ENCODE measurements at places on chromosomes 12 and 14.

DNA sequence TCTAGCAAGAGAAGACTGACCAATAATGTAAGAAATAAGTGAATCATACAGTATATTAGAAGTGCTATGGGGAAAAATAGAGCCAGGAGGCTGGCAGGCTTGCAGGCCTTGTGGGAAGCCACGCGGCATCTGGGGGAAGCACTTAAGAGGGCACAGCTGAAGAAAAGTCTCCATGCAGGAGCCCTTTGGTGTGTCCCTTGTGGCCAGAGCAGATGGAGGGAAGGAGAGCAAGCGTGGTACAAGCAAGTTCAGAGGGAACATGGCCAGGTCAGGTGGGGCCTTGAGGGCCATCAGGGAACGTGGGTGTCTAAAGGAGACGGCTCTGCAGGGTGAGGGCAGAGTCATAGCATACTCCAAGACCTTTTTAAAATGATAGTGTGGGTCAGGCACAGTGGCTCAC lies 51.7 kb downstream of the LRRC74A start:
- no peak for DNase-seq

DNA sequence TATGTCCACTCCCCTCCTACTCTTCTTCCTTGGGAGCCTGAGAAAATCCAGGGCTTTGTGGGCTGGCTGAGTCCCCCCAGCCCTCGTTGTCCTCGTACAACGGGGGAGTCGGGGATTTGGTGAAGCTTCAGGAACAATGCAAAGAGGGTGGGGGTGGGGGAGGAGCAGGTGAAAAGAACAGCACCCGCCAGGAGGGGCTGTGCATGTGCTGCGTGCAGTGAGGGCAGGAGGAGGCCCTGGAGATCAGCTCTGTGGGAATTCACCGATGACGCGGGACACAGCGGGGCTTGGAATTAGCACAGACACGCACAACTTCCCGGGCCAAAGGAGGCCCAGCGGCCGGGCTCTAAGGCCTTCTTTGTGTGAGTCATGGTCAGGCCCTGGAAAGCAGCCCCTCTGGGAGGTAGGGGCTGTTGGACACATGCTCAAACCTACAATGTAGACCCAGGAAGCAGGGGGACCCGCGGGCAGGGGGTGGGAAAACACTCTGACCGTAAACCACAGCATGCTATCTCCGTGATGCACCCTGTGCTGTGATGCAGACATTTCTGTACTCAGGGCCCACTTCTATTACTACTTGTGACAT lies 32.8 kb downstream of the RBM19 start:
- no peak for DNase-seq

- no peak for DNase-seq
Observed at GRCh38 chr14:65001723-65002122, 15.0 kb downstream of the FNTB start.

DNA sequence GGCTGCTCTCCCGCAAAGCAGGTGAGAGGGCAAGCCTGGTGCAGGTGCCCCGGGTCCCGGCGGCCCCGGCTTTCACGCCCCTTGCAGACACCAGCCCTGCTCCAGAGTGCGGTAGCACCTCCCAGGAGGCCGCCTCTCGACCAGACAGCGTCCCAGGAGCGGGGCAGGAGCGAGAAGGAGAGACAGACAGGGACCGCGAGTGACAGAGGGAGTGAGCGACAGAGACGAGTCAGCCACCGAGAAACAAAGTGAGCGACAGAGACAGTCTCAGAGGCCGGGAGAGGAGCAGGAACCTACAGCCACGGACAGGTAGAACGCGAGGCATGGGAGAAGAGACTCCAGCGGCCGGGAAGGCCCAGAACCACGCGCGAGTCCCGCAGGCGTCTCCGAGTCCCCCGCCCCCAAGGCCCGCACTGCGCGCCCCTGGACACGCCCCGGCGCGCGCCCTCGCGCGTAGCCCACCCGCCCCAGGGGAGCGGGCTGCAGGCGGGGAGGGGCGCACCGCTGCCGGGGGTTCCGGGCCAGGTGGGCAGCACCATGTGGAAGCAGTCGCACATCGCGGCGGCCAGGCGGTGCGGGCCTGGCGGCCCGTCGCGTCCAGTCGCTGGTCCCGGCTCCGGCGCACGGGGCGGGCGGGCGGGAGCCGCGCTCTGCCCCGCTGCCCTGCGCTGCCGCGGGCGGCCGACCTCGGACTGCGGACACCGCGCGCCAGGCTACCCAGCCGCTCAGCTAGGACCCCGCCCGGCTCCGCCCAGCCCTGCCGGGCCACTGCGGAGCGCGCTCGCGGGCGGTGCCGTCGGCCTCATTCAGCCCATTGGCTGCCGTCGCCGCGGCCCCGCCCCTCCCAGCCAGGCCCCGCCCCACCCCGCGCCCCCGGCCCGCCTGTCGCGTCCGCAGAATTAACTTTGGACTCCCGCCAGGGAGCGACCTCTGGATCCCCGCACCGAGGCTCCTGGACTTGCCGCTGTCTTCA lies at the start of gene AHNAK2:
TSS of gene AHNAK2 (minus strand) at position 694 of the 973 bp plus-strand sequence. CDS start at position 557, 137 bp downstream.
- DNase-seq = no peak

- DNase-seq = no peak
Observed at GRCh38 chr12:129825316-129825715, 78.5 kb downstream of the TMEM132D start.

- DNase-seq = no peak
Observed at GRCh38 chr14:23360496-23360895, 4.5 kb downstream of the EFS start.

- no peak for DNase-seq
Observed at GRCh38 chr12:38431921-38432320, 115.3 kb downstream of the ALG10B start.

GRCh38 chr12:104490186-104490585 lies 33.4 kb downstream of the CHST11 start:
- DNase-seq = no peak

DNA sequence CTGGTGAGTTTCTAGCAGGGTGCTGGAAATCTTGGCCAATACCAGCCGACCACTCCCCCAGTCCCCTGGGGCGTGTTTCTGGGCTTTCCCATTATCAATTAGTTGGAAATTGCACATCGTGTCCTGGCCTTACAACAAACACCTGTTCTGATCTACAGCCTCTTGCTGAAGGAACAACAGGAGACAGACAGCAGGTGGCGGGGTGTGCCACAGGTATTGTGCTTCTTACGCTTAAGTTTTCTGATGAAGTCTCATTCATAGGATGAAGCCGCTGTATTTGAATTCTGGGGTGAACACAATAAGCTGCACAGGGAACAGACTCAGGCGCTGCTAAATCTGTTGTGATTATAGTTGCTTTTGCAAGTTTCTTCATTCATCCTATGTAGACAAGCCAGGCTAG lies 703 bp downstream of the HIGD1C start:
- no peak for DNase-seq

DNA sequence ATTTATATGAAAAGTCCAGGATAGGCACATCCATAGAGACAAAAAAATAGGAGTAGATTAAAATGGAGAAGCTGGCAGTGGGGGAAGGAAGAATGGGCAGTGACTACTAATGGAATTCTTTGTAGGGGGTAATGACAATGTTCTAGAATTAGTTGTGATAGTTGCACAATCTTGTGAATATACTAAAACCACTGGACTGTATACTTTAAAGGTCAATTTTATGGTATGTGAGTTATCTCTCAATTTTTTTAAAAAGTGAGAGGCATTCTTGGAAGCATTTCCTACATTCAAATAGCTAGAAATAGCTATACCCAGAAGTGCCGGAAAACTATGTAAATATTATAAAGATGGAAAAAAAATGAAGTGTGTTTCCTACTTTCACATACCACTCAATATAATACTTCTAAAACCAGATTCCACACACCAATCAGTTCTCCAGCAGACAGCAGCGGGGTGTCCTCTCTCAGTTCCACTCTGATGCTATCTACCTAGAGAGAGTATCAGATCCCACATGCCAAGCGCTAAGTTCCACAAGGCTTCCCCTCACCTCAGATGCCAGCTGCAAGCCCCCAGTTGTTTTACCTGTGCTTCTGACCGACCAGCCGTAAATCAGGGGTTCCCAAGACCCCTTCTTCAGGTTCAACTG lies 41.7 kb upstream of the NID2 start:
- no peak for DNase-seq

DNA sequence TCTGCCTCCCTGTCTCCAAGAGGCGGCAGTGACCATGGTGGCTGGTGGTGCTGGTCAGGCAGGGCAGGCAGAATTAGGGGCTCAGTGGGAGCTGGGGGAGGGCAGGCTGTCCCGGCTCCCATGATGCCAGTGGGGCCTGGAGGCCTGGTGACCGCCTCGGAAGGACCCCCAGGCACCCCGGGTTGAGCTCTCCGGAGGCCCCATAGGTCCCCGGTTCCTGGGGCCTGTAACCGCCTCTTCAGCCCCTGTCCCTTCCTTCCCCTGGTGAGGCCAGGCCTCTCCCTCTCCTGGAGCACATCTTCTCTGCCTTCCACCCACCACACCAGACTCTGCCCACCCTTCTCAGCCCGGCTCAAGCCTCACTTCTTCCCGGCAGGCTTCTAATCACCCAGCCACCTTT lies 117.7 kb upstream of the GSC start:
- no peak for DNase-seq

- no peak for DNase-seq
Observed at GRCh38 chr12:28893365-28893764, 255.7 kb upstream of the FAR2 start.

- DNase-seq = no peak
Observed at GRCh38 chr12:19277711-19278110, 148.2 kb downstream of the PLEKHA5 start.

DNA sequence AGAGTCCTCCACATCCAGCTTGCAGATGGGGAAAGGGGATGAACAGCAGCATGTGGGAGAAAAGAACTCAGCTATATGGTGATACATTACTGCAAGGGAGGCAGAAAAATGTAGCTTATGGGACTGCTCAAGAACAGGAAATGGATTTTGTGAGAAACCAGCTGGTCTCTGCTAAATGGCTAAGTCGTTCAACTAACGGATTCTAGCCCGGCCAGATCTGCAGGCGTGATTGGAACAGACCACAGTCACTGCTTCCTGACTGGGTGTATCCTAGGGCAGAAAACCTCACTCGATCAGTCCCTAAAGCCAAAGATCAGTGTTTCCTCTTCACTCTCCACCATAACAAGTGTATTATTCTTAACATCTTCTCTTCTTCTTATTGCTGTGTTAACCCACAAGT lies 8.1 kb upstream of the PTGDR start:
- DNase-seq = no peak

- no peak for DNase-seq
Observed at GRCh38 chr12:109308534-109309380, at the start of gene FOXN4. TSS of gene FOXN4 (minus strand) at chr12:109309284. CDS start at chr12:109308321, 963 bp downstream.

DNA sequence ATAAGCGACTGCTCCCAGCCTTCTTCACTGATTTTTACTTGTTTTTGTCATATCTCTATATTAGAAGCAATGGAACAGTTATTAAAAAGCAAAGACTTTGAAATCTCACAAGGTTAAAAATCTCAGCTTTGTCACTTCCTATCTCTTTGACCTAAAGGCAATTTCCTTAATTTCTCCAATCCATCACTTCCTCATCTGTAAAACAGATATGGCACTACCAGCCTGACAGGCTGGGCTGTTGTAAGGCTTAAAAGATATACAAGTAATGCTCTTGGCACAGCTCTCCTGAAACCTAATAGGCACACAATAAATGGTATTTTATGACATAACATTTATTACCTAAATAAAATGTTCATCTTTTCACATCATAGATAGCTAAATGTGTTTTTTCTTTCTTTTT lies 25.6 kb downstream of the ATXN2 start:
- no peak for DNase-seq

- DNase-seq = no peak
Observed at GRCh38 chr14:103840014-103840413, 7.4 kb downstream of the PPP1R13B start.

GRCh38 chr14:96126339-96126782 lies 78.3 kb upstream of the BDKRB2 start:
- DNase-seq = no peak

GRCh38 chr14:65095633-65096205 lies 6.6 kb downstream of the MAX start:
- DNase-seq = peak; percentile 46

DNA sequence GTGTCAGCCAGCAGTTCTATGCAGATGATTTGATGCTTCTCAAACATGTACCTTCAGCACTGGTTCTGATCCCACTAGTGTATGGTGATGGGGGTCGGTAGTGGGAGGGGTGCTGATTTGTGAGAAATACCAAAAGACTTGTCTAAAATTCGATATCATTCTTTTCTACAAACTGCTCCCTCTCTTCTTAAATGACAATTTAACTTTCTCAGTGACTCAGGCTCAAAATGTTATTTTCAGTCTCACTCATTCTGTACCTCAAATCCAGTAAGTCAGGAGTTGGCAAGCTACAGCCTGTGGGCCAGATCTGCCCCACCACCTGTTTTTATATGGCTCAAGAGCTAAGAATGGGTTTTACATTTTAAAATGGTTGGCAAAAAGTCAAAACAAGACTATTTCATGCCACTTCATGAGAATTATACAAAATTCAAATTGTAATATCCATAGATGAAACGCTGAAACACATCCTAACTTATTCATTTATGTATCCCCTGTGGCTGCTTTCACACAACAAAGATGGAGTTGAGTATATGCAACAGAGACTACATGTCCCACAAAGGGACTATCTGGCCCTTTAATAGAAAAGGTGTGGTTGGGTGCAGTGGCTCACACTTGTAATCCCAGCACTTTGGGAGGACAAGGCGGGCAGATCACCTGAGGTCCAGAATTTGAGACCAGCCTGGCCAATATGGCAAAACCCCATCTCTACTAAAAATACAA lies 6.6 kb upstream of the NOP2 start:
- no peak for DNase-seq

DNA sequence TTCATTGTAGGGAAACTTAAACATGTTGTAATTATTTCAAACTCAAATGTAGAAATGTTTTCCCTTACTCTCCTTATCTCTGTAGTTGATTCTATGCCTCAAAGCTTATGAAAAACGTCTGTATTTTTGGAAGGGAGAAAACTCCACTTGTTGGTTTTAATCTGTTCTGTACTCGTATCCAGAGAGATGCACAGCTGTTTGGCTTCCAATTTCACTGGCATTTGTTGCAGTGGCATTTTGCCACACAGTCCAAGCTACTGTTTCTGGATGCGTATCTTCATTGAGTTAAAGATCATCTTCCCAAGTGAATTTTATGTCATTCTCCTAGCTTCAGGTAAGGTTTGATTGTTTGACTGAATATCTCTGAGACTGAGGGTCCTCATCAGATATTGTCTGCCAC lies 481.4 kb downstream of the TRHDE start:
- no peak for DNase-seq

- no peak for DNase-seq
Observed at GRCh38 chr14:35387713-35388579, 16.6 kb downstream of the NFKBIA start.

Measured in cerebellar nuclear complex (tissue), 1 donor.